ENCODE measurements at places on chromosomes 2 and 18.

- no peak for DNase-seq
Measured at GRCh38 chr2:157228946-157229345, 28.6 kb upstream of the GALNT5 start.

DNA sequence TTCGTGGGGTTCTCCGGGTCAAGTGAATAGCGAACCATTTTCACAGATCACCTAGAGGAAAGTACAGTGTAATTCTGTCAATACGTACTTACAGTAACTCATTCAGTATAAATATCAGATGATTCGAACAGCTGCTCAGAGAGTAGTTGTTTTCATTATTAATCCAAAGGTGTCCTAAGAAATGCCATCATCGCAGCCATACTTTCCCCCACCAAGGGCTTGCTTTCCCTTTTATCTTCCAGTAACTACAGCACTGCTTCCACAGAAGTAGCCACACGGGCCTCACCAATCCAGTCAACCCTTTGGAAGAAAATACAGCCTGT is 4.5 kb upstream of the C18orf32 start:
- DNase-seq, result no peak

DNA sequence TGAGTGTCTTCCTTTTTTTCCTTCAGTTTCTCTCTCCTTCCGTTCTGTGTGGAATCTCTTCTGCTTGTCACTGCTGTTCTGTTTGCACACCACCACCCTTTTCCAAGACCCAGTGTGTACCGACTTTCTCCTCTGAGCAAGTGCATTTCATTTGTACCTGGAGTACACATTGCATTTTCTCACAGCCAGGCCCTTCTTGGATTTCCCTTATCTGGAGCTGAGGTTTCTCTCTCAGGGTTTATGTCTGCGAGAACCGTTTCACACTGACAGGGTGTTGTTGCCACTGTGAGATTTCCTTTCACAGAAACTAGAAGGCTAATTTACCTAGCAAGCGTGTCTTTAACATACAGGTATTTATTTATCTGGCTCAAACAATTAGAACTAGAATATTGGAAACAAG is 26.2 kb downstream of the NCOA1 start:
- DNase-seq, result no peak

- peak; percentile 11 for DNase-seq
Measured at GRCh38 chr2:120005834-120006521, 6.9 kb upstream of the EPB41L5 start.

- DNase-seq, result no peak
Measured at GRCh38 chr2:235636546-235636945, 142.7 kb downstream of the AGAP1 start.

- DNase-seq, result no peak
Measured at GRCh38 chr18:35153609-35154272, 87.1 kb upstream of the ZNF397 start.

- peak; percentile 51 for DNase-seq
Measured at GRCh38 chr2:158599609-158600008, 142.9 kb downstream of the PKP4 start.

Data from ELR (cell line).